ENCODE measurements at places on chromosomes 12 and 14.
A peak's percentile ranks its signal among the peaks of the same experiment; 100 is the strongest.

DNA sequence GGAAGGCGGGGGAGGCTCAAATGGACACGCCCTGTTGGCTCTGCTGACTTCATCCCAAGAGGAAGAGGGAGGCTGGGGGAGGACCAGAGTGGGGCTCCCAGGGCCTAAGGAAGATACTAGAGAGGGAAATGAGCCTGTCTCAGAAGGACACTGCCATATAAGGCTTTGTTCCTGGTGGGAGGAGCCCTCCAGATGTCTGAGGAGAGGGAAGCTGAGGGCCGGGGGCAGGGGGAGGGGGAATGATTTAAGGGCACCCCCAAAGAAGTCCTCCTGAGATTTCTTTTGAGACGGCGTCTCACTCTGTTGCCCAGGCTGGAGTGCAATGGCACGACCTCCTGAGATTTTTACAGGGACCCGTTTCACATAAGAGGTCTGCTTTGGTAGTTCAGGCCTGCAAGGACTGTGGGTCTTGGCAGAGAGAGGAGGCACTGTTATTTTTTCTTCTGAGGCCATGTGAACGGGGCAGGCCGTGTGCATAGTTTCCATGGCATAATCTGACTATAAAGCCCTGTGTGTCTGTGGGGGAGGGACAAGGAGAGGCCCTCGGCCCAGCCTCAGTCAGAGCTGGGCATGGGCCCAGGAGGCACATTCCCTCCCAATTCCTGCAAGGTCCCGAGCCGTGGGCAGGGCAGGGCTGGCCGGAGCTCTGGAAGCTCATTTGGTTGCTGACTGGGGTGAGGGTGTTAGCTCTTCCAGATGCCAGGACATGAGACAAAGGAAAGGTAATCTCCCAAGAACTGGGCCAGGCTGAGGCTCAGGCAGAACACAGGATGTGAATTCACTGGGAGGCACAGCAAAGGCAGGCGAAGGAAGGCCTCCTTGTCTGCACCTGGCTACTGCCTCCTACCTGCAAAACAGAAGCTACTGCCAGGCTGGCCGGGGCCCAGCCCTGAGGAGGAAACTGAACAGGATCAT lies 22.2 kb upstream of the PLEKHG3 start:
- DNase-seq: no peak

DNA sequence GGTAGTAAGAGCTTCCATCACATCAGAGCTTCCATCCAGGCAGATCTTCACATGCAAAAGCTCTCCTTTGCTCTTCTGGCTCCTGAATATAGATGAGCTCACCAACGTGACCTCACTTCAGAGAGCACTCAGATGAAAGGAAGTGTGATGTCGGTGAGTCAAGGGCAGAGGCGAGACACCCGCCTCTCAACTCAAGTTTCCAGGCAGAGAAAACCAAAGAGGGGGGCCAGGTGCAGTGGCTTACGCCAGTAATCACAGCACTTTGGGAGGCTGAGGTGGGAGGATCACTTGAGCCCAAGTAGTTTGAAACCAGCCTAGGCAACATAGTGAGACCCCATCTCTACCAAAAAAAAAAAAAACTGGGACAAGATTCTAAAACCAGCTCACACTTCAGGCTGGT lies 126.9 kb downstream of the DUSP6 start:
- DNase-seq: peak; percentile 62

DNA sequence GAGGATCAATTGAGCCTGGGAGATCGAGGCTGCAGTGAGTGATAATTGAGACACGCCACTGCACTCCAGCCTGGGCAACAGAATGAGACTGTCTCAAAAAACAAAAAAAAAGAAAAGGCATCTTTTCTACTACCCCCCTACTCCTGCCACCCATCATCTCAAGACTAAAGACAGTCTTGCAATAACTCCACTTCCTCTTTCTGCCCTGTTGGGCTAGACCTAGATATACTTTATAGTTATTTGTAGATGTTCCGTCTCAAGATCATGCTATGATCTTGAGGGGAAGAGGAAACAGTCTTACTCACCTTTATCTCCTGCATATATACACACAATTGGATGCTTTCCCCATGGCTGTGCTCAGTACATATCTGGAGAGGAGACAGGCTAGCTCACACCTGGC lies 12.1 kb upstream of the ESPL1 start:
- DNase-seq: no peak

DNA sequence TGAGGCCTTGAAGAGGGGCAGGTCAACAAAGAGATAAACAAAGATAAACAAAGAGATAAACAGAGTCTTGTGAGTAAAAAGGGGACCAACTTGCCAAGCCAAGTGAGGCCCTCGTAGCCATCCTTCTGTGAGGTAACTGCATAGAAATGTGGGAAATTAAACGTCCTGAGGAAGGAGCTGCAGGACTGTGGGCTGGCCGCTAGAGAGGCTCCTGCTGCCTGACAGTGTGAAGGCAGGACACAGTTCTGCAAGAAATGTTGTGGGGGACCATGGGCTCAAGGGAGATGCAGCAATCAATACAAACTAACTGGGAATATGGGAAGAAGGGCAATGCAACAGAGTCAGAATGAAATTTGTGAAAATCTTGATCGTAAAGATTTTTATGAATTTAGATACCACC lies 91.9 kb downstream of the SLC8A3 start:
- peak; percentile 2 for DNase-seq

GRCh38 chr12:102543494-102544485 lies 63.4 kb upstream of the IGF1 start:
- no peak for DNase-seq

DNA sequence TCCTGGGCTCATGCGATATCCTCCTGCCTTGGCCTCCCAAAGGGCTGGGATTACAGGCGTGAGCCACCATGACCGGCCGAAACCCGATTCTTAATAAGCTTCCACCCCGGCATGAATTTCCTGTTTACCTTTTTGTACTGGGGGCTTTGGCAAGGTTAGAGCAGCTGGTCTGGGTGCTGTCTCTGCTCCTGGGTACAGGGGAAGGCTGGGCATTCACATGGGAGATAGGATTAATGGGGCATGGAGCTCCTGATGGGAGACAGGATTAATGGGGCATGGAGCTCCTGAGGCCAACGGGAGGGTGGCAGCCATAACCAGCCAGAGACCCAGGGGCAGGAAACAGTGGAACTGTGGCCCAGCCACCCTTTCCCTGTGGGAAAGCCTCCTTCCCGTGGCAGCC lies 69.5 kb upstream of the DICER1 start:
- peak; percentile 81 for DNase-seq

GRCh38 chr14:103087343-103087835 lies 3.4 kb downstream of the LBHD2 start:
- DNase-seq: no peak

- DNase-seq: no peak
Observed at GRCh38 chr12:51508285-51508684, 82.7 kb upstream of the SCN8A start.

DNA sequence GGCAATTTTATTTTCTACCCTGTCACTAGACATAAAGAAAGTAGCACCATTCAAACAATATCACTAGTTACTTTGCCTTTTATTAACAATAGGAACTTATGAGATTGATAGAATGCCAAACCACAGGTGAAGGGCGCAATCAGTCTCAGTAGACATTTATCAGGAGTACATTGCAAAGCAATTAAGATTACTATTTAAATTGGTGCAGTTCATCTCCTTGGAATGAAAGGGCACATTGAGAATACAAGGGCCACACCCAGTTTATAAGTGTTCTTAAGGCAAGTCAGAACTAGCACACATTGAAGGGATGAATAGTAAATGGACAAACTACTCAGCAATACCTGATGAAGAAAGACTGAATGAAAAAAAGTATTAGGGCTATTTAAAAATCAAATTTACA lies 601.4 kb downstream of the C12orf50 start:
- no peak for DNase-seq

- no peak for DNase-seq
Observed at GRCh38 chr12:93682846-93683261, 5.7 kb downstream of the CRADD start.

- no peak for DNase-seq
Observed at GRCh38 chr14:42855085-42855484, 1248.4 kb downstream of the LRFN5 start.

- DNase-seq: no peak
Observed at GRCh38 chr12:63944034-63944579, 99.6 kb downstream of the SRGAP1 start.

Data from NCI-H345 (cell line).